ENCODE measurements at places on chromosomes 5 and 9. TPM values are rescaled to one million over a fixed set of nuclear protein-coding genes. Genes with fewer than 3 reads are reported as not detected.

The FGD3 gene
- not detected for total RNA-seq

The MOB3B gene
- 0.15 TPM for total RNA-seq

The IL13 gene
- not detected for total RNA-seq

The ELOVL7 gene
- total RNA-seq: under 0.01 TPM

The CTXN3 gene
- not detected for total RNA-seq

The REEP2 gene
- 18.3 TPM for total RNA-seq

The ADAMTS19 gene
- total RNA-seq: not detected

The LVRN gene
- 1.5 TPM for total RNA-seq

The FYB1 gene
- not detected for total RNA-seq

The TERT gene
- total RNA-seq: not detected

The TLE1 gene
- 21.5 TPM for total RNA-seq

The LRRC14B gene
- total RNA-seq: not detected

The ANGPTL2 gene
- total RNA-seq: 3.8 TPM

The FAT2 gene
- under 0.01 TPM for total RNA-seq

The CCDC183 gene
- 2.2 TPM for total RNA-seq

The IFNA2 gene
- not detected for total RNA-seq

The SLC34A1 gene
- not detected for total RNA-seq

The SHISAL2B gene
- not detected for total RNA-seq

The CEP72 gene
- 1.7 TPM for total RNA-seq

The PTGER4 gene
- 2.6 TPM for total RNA-seq

The NR5A1 gene
- not detected for total RNA-seq

The GAS1 gene
- 0.15 TPM for total RNA-seq

The DRD1 gene
- total RNA-seq: 0.70 TPM

The ERP44 gene
- 3.3 TPM for total RNA-seq

The SPATA31C1 gene
- not detected for total RNA-seq

The SPINK7 gene
- not detected for total RNA-seq

The PKN3 gene
- total RNA-seq: 1.4 TPM

The MARVELD2 gene
- 0.53 TPM for total RNA-seq

The SLC22A4 gene
- 1.5 TPM for total RNA-seq

The GGTA1 gene
- 0.12 TPM for total RNA-seq

The SOHLH1 gene
- not detected for total RNA-seq

The TOMM5 gene
- 124 TPM for total RNA-seq

The N4BP3 gene
- total RNA-seq: 0.35 TPM

The PCA3 gene
- not detected for total RNA-seq

The RNF224 gene
- total RNA-seq: under 0.01 TPM

The ENHO gene
- not detected for total RNA-seq
